M059J (cell line): ENCODE measurements at places on chromosomes 11 and 22. TPM values are rescaled to one million over a fixed set of nuclear protein-coding genes. Genes with fewer than 3 reads are reported as not detected.

CRYBB2 gene
- 0.30 TPM in 1 of 2 replicates, not detected in the other for total RNA-seq

BATF2 gene
- total RNA-seq: 5.9 and 6.2 TPM in 2 replicates

GGTLC3 gene
- total RNA-seq: not detected in 2 replicates

SLC17A6 gene
- not detected in 2 replicates for total RNA-seq

NUDT8 gene
- total RNA-seq: 2.6 and 5.7 TPM in 2 replicates

MAML2 gene
- total RNA-seq: 12.0 and 14.0 TPM in 2 replicates

TREH gene
- not detected in 2 replicates for total RNA-seq

HBG2 gene
- total RNA-seq: not detected in 2 replicates

SMIM35 gene
- not detected in 2 replicates for total RNA-seq

OR4D6 gene
- not detected in 2 replicates for total RNA-seq

THY1 gene
- 1,171 and 1,190 TPM in 2 replicates for total RNA-seq

FADS1 gene
- 57.7 and 69.5 TPM in 2 replicates for total RNA-seq

RCOR2 gene
- 1.1 and 1.9 TPM in 2 replicates for total RNA-seq

TTLL8 gene
- not detected in 2 replicates for total RNA-seq

UVRAG gene
- 17.4 and 18.0 TPM in 2 replicates for total RNA-seq

- DNase-seq: no peak
These were observed 145.7 kb upstream of the TEAD1 start for GRCh38 chr11:12528487-12528886.

DNA sequence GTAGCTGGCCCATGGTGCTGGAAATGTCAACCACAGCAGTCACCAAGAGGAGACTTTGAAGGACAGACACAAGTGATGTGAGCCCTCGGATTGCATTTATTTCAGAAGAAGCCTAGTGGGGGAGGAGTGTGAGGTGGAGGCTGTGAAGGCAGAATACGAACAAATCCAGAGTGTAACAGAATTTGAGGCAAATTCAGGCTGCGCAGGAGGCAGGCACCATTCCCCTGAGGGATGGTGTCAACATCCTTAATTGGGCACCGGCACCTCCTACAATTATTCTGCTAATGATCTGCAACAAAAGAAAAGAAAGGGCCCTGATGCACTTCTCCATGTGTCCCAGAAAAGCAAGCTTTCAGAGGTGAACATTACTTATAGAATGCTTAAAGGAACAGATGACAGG is 32.2 kb downstream of the CWC15 start:
- no peak for DNase-seq

DNA sequence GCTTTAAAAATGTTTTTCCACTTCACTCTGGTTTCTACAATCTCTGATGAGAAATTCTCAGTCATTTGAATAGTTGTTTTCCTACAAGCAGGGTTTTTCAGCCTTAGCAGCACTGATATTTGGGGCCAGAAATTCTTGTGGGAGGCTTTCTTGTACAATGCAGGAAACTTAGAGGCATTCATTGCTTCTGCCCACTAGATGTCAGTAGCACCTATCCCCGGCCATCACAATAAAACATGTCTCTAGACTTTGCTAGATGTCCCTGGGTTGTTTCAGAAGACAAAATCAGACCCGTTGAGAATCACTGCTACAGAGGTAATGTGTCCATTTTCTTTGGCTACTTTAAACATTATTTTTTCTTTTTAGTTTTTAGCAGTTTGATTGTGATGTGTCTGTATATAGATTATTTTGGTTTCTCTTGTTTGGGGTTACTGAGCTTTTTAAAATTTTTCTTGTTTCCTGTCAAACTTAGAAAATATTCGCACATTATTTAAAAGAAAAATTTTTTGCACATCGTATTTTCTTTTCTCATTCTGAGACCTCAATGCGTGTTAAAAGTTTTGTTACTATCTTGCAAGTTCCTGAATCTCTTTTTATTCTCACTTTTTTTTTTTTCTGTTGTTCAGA is 60.8 kb upstream of the CCDC179 start:
- DNase-seq: peak; percentile 66

DNA sequence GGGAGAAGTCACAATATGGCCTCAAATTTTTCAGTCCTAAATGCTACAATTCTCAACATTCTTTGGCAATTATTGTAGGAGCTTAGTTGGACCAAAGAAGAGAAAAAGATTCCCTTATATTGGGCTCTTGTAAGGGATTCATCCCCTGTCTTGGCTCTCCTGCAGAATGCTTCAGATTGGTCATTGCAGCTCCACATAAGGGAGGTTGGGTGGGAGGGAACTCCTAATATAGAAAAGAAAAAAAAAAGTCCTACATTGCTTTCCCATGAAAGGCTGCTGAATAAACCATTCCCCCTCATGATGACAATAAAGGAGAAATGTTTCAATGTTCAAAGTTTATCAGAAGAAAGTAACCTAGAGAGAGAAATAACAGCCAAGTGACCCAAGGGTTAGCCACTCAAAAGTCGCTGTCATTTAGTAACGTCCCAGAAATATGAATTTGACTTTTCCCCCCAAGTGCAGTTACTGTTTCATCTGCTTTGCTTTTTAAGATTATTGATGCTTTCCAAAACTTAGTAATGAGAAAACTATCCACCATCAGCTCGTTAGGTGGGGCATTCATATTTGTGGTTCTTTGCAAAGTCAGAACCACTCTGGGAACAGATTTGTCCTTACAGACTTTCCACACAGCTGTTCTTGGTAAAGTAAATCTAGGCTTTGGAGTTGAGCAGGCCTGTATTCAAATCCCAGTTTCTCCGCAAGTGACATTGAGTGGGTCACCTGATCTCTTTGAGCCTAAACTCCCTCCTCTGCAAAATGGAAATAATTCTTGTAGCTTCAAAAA is 5.0 kb upstream of the SLC1A2 start:
- DNase-seq: no peak

DNA sequence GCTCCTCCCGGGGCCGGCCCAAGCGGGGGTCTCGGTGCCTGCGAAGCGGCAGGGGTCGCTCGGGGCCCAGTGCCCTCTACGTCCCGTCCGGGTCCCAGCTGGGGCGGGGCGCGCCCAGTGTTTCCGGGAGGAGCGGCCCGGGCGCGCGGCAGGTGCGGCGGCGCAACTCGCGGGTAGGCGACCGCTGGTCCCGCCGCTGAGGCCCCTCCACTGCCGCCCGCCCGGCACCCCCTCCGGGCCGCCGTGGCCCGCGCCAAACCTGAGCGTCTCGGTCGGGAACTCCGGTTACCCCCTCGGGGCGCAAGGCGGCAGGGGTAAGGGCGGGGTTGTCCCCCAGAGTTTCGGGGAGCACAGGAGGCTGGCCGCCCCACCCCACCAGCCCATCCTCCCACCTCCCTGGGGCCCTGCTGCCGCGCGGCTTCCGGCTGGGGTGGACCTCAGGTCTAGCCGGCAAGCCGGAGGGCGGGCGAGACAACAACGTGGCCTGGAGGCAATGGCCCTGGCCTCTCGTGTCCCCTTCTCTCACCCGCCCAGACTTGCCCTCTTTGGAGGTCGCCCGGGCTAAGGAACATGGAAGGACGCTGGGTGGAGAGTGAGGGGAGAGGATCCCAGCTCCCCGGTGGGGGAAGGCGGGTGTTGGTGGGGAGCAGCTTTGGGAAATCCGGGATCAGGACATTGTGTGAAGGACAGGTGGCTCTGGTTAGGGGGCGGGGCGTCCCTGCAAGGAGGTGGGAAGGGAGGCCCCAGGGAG is 398 bp upstream of the CRACR2B start:
- DNase-seq: no peak

DNA sequence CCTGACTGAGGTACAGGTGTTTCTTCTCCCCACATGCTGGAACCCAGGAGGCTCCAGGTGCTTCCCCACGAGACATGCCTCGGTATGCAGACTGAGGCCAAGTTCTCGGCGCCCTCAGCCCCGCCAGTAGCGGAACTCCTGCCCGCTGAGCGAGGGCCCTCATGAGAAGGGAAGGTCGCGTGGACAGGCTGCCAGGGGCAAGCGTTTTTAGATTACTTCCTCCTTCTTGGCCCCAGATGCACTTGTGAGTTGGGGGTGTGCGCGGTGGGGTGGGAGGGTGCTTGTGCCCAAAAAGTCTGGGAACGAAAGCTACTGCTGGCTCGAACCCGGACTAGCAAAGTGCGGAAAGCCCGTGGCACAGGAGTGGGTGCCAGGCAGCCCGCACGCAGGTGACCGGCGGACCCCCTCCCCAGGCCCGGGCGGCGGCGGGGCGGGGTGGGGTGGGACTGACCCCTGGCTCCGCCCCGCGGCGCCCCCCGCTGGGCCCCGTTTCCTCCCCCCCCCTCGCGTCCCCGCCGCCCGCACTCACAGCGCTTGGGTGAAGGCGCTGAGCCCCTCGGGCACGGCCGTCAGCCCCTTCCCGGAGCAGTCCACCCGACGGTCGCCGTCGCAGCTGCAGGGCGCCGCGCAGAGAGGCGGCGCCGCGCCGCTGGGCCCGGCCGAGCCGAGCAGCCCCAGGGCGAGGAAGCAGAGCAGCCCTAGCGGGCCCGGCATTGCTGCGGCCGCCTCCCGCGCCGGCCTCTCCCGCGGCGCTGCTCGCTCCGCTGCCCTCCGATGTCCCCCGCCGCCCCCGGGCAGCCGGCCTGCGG is 797 bp downstream of the LGR4 start:
- DNase-seq: peak; percentile 46

DNA sequence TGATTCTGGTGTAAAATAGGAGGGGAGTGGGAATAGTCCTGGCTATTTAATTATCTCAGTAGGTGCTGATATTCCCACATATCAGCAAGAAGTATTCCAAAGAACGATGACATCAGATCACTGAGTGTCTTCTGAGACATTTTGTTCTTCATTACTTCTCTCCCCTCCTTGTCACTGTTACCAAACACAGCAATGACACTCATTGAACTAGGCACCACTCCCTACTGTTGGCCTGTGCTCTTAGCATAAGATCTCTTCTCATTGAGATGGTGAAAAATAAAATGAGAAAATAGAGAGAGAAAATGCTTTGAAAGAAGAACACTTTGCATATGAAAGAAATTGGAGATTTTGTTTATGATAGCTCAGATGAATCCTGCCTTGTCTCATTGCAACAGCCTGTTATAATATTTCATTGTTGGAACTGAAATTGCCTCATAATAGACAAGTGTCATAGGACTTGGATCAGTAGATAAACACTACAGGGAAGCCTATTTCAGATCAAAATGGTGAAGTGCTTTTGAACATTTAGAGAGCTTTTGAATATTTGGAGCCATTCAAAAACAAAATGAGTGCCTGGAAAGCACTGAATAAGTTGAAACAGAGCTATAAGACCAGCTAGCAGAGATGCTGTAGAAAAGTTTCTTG is 11.3 kb upstream of the ETS1 start:
- no peak for DNase-seq

DNA sequence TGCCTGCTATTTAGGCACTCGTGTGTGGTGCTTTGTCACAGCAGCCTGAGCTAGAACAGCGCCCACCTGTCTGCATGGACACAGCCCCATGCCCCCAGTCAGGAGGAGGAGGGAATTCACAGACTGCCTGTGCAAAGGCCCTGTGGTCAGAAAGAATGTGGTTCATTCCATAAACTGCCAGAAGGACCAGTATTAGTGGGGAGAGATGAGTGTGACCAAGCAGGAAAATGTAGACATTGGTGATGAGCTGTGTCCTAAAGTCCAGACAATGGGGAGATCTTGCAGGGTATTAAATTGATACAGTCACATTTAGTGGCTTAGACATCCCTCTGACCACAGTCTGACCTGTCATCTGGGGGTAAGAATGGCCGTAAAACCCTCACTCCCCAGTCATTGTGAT is 83.7 kb upstream of the LINC01488 start:
- peak; percentile 66 for DNase-seq

- DNase-seq: no peak
These were observed 33.3 kb upstream of the TESMIN start for GRCh38 chr11:68784653-68785052.

DNA sequence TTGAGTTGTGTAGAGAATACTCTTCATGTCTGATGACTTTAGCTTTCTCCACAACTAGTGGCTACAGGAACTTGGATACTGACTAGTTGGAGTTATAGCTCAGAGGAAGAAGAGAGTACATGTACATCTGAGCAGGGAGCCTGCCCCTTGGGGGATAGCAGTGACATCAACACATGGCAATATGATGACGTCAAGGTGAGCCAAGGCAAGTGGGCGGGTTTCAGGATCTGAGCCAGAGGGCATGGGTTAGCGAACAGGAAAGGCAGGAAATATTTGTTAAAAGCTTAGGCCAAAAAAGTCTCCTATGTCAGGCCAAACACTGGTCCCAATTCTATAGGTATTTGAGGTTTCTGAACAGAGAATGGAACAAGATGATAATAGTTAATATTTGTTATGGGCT is 42.0 kb upstream of the HORMAD2 start:
- peak; percentile 26 for DNase-seq

GRCh38 chr11:31267720-31268119 is 101.8 kb downstream of the DCDC1 start:
- no peak for DNase-seq

GRCh38 chr11:123560006-123560405 is 94.4 kb downstream of the SCN3B start:
- DNase-seq: no peak

DNA sequence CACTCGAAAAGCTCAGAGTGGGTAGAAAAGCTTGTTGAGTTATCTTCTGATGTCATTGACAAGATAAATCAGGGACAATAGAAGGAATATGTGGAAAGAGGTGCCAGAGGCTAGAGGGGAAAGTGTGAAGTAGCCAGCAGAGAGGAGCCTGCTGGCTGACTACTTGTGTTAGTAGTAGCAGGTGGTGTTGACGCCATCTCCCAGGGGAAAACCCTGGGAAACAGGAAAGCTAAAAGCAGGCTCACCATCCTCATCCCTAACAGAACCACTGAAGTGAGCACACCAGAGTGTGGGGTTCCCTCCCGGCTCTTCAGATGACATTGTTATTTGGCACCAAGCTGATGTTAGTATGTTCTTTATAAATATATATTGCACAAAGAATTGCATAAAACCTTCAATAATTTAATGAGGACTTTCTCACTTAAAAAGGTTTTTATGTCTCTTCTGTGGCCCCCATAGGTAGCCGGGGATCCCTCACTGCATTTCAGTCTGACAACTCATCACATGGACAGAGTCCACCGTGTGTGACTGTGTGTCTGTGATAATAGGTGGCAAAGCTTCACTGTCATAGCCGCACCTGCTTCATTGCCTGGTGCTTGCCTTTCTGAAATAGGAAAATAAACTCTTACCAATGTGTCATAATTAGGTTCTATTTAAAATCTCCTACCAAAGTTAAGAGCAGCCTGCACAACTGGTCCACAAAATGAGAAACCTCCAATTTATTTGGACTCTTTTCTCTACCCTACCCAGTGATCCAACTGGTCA is 63.2 kb upstream of the TOP3B start:
- DNase-seq: no peak

GRCh38 chr11:123851110-123851509 is 34.4 kb downstream of the TMEM225 start:
- DNase-seq: no peak
